ENCODE measurements at places on chromosomes 16 and 17. TPM values are rescaled to one million over a fixed set of nuclear protein-coding genes. Genes with fewer than 3 reads are reported as not detected.

GRCh38 chr16:87516361-87516760 is 23.5 kb upstream of the ZCCHC14 start:
- no peak for DNase-seq

Gene IGF2BP1
- total RNA-seq, result not detected

Gene CDK5R1
- total RNA-seq, result 2.1 TPM

Gene LPO
- not detected for total RNA-seq

DNA sequence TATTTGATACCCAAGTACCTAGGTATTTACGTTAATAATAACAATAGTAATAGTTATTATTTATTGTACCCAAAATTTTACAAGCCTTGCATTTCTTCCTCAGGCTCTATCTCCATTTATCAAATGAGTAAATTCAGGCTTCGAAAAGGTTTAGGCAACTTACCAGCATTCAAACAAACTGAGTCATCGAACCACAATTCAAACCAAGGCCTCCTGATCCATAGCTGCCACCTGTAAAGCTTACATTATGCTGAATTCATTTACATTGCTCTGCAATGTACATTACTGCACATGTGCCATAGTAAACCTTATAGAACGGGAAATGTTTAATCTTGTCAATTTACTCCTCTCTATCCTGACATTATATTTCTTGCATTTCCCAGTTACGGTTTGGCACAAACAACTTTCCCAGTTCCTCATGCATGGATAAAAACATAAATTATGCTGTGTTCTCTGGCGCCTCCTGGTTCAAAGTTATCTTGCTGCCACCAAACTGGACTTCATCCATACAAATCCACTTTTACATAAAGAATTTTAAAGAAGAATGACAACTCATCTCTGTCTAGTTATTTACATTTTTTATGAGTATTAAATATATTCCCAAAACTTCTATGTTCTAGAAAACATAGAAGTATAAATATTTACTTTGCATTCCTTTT is 360.6 kb upstream of the SOX9 start:
- DNase-seq, result no peak

- no peak for DNase-seq
Measured at GRCh38 chr17:54608634-54609155, 292.0 kb upstream of the TOM1L1 start.

GRCh38 chr16:17552351-17552750 is 81.6 kb upstream of the XYLT1 start:
- no peak for DNase-seq

GRCh38 chr17:29687596-29687995 is 64.9 kb upstream of the CORO6 start:
- no peak for DNase-seq

Gene SLC12A3
- total RNA-seq, result not detected

Gene PYY
- 0.69 TPM for total RNA-seq

GRCh38 chr16:74463888-74464287 is 42.6 kb upstream of the CLEC18B start:
- no peak for DNase-seq

DNA sequence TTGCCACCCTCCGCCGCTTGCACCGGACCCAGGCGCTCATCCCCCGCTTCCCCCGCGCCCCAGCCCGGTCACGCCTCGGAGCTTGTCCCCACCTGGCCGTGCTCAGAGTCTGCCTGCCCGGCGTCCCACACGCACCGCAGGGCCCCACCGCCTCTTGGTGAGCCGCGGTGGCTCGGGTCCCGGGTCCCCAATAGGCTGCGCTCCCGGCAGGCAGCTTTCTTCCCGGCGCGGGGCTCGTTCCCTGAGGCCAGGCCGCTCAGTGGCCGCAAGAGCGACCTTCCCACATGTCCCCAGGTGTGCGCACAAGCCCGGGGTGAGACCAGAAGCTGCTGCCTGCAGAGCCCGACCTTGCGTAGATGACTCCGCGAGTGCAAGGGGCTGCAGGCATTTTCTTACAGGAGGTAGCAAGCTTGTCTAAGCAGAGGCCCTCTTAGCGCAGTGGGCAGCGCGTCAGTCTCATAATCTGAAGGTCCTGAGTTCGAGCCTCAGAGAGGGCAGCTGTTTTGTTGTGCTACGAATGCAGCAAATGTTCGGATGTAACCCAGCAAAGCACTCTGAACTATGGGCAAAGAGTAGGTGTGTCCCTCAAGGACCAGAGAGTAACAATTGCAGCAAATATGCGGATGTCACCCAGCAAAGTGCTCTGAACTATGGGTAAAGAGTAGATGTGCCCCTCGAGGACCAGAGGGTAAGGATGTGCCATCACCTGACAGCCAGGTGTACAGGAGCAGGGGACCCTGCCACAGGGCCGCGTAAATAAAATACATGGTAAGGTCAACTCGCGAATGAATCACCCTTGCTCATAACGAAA is 15.6 kb downstream of the TLE7 start:
- DNase-seq, result peak; percentile 63

GRCh38 chr16:88673716-88674379 is 11.0 kb upstream of the MVD start:
- no peak for DNase-seq

DNA sequence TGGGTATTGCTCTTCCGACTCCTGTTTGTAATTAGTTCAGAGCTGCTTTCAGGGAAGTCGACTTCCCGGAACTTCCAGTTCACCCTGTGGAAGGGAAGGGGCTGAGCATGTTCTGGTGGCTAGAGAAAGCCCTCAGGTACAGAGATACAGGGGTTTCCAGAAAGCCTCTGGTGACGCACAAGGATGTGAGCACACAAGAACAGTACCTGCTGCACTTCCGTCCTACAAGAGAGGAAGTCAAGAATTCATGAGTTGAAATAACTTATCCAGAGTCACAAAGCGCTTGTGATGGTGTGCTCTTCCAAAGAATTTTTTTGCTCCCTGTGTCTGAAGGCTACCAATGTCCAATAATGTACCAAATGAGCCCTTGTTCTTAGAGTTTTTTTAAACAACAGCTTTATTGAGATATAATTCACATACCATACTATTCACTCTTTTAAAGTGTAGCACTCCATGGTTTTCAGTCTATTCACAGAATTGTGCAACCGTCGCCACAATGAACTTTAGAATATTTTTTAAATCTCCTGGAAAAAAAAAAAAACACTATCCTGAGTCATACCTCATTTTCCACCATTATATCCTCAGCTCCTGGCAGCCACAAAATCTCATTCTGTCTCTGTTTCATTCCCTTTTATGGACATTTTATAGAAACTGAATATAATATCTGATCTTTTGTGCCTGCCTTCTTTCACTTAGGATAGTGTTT is 327.6 kb downstream of the CDH13 start:
- DNase-seq, result no peak

Gene TPSG1
- total RNA-seq, result not detected

Gene KRT15
- total RNA-seq, result 9.4 TPM

DNA sequence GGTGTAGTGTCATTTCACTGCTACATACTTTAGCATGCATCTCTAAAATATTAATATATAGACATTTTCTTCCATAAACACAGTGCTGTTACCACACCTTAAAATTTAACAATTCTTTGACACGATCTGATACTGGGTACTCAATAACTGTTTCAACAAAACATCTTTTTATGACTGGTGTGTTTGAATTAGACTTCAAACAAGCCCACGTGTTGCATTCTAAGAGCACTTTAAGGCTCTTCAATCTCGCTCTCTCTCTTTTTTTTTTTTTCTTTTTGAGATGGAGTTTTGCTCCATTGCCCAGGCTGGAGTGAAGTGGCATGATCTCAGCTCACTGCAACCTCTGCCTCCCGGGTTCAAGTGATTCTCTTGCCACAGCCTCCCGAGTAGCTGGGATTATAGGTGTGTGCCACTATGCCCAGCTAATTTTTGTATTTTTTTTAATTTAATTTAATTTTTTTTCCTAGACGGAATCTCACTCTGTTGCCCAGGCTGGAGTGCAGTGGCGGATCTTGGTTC is 15.8 kb upstream of the SLC46A1 start:
- DNase-seq, result no peak

GRCh38 chr16:55171241-55171640 is 152.8 kb upstream of the IRX6 start:
- DNase-seq, result no peak

Gene SSTR5
- not detected for total RNA-seq

Gene TPSAB1
- total RNA-seq, result not detected

Gene MYH1
- total RNA-seq, result not detected

DNA sequence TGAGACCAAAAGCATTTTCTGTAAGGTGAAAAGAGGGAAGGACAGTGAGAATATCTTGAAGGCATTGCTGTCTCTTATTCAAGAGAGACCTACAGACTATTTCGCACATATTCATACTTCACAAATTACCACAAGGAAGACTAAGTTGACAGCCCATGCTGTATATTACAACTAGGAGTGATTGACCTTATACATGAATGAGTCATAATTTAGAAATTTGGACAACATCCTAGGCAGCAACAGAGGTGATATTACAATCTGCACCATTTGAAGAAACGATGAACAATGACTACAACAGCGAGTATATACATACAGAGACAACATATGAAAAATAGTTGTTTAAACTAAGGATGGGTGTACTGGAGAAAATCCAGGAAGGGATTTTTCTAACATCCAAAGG is 971.7 kb downstream of the CDH11 start:
- no peak for DNase-seq
